Hippocampal formation (tissue), 2 donors: ENCODE measurements at places on chromosomes 5 and 9.
A peak's percentile ranks its signal among the peaks of the same experiment; 100 is the strongest.

- DNase-seq, result no peak
Measured at GRCh38 chr9:137369061-137369787, 53.7 kb downstream of the EXD3 start.

- no peak for DNase-seq
Measured at GRCh38 chr5:135034236-135034962, 371 bp upstream of the PITX1 start.

GRCh38 chr9:109652971-109653370 is 127.0 kb upstream of the PALM2AKAP2 start:
- peak; percentile 35 for DNase-seq

DNA sequence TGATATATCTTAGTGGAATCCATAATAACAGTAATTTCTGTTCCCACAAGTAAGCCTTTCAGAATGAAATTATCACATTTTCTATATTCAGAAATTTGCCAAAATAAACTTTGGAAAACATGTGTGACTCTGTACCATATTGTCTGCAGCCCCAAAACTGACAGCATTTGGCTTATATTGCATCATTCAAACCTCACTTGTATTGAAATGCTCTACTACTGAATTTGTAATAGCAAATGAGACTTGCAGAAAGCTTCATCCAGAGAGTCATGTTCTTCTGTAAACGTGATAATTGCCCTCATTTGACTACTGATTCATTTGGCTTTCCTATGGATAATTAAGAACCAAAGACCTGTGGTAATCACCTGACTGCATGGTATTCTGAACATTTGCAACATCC is 1249.5 kb upstream of the CDH18 start:
- no peak for DNase-seq

GRCh38 chr5:132496631-132497487 is 6.3 kb upstream of the IRF1 start:
- DNase-seq, result peak; percentile 9

DNA sequence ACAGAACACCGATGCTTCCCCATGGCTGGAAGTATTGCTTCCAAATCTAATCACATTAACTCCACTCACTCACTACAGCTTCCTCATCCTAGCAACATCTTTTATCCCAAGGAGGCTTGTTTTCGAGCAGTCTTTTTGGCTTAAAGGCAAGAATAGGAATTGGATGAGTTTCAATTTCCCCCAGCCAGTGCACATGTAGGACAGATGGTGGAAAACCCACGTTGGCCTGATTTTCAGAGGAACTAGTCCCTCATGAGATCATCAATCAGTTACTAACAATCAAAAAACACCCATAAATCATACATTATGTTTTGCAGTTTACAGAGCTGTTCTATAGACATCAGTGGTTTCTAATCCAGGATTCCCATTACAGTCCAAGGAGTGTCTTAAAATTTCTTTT is 48.5 kb upstream of the AGXT2 start:
- DNase-seq, result no peak

- DNase-seq, result no peak
Measured at GRCh38 chr9:83355024-83355444, 183.2 kb downstream of the FRMD3 start.

GRCh38 chr5:133129289-133129688 is 77.5 kb downstream of the HSPA4 start:
- DNase-seq, result no peak

DNA sequence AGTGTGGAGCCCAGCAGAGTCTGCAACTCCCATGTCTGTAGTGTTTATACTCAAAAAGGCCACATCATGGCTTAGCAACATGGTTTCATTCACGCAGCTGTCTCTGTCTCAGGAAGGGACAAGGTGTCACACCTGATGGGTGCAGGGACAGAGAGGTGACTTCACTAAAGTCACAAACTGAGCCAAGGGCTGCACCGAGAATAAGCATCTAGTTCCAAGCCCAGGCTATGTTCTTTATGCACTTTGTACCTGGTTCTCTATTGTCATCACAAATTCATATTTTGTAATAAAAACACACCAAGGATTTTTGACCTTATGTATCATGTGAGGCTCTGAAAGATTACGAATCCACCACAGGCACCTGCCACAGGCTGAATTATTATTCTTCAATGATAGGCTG is 64.9 kb upstream of the STK32A start:
- DNase-seq, result no peak

DNA sequence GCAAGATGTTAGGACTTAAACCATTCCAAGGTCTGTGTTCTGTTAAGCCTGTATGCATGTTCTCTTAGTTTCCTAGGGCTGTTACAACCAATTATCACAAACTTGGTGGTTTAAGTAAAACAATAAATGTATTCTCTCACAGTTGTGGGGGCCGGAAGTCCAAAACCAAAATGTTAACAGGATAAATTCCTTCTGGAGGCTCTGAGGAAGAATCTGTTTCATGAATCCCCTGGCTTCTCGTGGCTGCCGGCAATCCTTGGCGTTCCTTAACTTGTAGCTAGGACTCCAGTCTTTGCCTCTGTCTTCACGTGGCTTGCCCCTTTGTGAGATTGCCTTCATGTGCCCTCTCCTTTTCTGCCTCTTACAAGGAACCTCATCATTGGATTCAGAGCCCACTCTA is 30.4 kb downstream of the FEM1C start:
- DNase-seq, result no peak
